Activated T-cell treated with anti-CD3 and anti-CD28 coated beads for 4 hours (primary cell): ENCODE measurements at places on chromosomes 2 and 18.
A peak's percentile ranks its signal among the peaks of the same experiment; 100 is the strongest.

- no peak for DNase-seq
Measured at GRCh38 chr2:60534052-60534685, 19.3 kb downstream of the BCL11A start.

DNA sequence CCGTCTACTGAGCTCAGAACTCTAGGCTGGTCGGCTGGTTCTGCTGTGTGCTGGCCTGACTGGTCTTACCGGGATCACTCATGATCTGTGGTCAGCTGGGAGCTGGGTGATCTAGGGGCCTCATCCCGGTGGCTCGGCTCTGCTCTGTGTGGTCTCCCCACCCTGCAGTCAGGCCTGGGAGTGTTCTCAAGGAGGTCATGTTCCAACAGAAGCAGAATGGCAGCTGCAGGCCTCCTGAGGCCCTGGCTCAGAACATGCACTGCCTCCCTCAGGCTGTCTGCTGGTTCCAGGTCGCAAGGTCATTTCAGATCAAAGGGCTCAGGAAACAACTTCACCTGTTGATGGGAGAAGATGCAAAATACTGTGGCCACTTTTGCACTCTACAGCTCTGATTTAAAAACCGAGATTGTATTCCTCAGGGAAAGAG lies 81.1 kb upstream of the RFX8 start:
- no peak for DNase-seq

GRCh38 chr2:45778720-45779171 lies 127.3 kb downstream of the PRKCE start:
- DNase-seq: peak; percentile 57

DNA sequence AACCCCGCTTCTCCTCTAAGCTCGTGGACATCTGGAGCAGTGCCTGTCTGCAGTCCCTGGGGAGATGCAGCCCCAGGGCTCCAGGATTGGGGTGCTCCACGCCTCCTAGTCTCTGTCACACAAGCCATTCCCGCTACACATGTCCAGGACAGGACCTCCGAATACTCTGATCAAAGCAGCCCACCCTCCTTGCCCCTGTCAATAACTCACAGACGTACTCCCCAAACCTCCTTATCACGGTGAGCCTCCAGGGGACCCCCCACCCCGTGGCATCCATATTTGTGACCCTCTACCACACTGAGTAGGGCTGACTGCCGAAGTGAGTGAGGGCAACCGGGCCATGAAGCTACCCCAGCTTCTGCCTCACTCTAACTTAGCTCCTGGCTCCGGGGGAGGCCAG lies 727.7 kb downstream of the GALR1 start:
- DNase-seq: no peak
